ENCODE measurements at places on chromosomes 3 and 15.

DNA sequence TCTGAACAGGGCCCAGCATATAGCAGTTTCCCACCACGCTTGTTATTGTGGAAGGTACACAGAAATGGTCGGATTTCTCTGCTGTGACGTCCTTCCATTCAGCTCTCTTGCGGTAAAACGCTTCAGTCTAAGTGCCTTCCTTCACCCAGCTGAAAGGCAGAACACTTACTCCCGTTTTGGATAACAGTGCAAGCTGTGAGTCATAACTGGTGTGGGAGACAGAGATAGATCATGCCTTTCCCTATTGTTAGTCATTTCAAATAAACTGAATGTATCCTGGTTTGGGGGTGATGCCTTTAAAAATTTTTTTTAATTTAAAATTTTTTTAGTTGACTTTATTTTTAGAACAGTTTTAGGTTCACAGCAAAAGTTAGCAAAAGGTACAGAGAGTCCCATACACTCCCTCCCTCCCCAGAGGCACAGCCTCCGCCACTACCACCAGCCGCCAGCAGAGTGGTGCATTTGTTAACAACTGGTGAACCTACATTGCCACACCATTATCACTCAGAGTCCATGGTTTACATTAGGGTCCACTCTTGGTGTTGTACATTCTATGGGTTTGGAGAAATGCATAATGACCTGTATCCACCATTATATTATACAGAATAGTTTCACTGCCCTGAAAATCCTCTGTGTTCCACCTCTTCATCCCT is 94.9 kb upstream of the NSMCE3 start:
- DNase-seq: peak; percentile 6

GRCh38 chr15:85624291-85624801 is 170.4 kb downstream of the KLHL25 start:
- DNase-seq: no peak

GRCh38 chr3:147354623-147355022 is 51.7 kb downstream of the ZIC4 start:
- no peak for DNase-seq

DNA sequence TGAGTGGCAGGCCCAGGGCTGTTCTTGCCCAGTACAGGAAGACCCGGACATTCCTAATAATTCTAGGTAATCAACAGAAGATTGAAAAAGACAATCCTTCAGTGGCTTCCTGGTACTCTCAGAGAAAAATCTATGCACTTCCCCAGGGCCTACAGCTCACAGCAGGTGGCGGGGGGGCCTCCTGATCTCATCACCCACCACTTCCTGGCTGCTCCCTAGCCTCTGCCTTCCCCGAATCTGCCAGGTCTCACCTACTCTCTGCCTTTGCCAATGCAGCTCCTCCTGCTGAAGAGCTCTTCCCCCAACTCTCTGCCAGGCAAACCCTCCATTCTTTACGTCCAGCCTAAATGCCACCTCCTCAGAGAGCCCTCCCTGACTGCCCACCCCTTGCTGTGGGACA is 37.5 kb downstream of the EHD4 start:
- DNase-seq: no peak

DNA sequence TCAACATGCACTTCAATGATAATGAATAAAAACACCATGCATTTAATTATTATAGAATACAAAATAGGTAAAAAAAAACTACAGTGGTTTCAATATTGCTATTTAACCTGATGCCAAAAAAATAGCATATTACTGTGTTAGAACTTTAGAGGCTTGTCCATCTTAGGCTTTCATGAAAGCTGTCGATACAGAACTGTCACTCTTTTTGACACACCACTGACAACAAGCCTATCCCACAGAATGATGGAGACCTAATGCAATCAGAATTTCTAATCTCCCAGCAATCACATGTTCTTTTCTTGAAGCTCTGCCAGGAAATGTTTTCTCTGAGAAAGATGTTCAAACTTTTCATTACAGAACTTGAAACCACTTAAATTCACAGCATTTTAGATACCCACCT is 490.3 kb upstream of the EPHA6 start:
- DNase-seq: no peak
